ENCODE measurements at places on chromosomes 5 and 9.

GRCh38 chr5:52476346-52476745 is 311.4 kb upstream of the ITGA1 start:
- no peak for DNase-seq

DNA sequence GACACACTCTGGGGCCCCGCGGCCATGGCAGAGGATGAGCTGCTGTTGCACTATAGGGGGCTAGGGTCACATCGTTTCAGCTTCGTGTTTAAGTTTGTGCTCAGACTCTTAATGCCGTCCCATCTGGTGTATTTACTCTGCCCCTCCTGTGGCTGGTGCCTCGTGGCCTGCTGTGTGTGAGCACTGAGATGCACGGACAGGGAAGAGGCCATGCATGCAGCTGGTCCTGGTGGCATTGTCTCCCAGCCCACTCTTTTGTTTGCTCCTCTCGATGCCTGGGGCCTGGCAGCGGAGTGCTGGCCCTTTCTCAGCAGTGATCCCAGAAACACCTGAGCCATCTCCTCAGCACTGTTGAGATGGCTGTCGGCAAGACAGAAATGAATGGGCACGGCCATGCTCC is 30.0 kb upstream of the PHF2 start:
- DNase-seq = no peak

DNA sequence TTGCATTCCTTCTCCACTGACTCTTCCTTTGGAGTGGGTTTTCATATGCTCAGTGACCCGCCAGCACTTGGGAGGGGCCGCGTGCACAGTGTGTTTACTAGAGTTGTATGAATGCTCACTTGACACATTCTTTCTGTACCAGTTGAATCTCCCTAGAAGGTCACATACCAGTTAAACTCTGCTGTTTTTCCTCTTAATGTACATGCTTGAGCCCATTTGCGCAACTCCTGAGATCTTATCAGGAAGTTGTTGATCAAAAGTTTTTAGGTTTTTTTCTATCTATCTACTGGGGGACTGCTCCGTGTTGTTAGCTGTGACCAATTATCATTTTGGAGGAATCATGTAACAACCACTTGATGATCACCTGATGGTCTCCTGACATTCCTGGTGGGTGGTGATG is 392.7 kb downstream of the CDH9 start:
- no peak for DNase-seq

DNA sequence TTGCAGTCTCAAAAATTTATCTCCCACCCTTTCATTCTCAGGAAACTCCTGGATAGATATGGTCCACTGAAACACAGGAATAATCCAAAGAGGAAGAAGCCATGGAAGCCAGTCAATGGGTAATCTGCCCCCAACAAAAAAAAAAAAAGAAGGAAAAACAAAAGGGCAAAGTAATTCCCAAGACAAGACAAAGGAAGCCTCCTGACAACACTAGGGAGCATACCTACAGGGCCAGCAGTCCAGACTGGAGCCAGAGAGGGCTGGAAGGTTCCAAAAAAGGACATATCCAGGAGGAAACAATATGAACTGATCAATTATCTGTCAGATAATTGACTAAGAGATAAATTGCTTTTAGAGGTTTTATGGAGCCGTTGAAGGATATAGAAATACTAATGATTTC is 12.9 kb downstream of the FNIP1 start:
- no peak for DNase-seq

DNA sequence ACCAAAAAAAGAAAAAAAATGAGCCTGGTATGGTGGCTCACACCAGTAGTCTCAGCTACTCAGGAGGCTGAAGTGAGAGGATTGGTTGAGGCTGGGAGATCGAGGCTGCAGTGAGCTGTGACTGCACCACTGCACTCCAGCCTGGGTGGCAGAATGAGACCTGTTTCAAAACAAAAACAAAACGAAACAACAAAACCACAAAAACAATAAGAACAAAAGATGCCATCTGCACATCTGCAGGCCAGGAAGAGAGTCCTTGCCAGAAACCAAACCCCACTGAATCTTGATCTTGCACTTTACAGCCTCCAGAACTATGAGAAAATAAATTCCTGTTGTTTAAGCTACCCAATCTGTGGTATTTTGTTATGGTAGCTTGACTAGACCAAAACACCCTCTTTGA is 207.7 kb downstream of the YTHDC2 start:
- DNase-seq = no peak

DNA sequence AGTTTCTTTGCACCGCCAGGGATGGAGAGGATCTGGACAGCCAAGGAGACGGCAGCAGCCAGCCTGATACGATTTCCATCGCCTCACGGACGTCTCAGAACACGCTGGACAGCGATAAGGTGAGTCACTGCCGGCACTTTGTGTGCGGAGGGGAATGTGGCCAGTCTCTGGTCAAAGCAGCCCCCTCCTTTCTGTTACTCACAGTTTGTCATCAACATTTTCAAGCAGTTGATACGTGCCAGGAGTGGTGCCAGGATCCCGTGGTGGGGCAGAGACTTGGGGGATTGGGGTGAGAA is 175.1 kb upstream of the OTULINL start:
- DNase-seq = no peak

DNA sequence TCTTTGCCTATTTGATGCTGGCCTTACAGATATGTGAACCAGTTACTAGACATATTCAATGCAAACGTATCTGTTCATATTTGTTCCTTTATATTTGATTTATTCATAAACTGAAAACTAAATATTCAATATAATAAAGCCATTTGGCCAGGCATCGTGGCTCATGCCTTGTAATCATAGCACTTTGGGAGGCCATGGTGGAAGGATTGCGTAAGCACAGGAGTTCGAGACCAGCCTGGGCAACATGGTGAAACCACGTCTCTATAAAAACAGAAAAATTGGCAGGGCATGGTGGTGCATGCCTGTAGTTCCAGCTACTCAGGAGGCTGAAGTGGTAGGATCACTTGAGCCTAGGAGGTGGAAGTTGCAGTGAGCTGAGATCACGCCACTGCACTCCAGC is 49.2 kb upstream of the CTNNAL1 start:
- no peak for DNase-seq

GRCh38 chr5:94175912-94176311 is 434.5 kb upstream of the POU5F2 start:
- no peak for DNase-seq

- DNase-seq = no peak
Observed at GRCh38 chr5:13763719-13764118, 180.8 kb downstream of the DNAH5 start.

DNA sequence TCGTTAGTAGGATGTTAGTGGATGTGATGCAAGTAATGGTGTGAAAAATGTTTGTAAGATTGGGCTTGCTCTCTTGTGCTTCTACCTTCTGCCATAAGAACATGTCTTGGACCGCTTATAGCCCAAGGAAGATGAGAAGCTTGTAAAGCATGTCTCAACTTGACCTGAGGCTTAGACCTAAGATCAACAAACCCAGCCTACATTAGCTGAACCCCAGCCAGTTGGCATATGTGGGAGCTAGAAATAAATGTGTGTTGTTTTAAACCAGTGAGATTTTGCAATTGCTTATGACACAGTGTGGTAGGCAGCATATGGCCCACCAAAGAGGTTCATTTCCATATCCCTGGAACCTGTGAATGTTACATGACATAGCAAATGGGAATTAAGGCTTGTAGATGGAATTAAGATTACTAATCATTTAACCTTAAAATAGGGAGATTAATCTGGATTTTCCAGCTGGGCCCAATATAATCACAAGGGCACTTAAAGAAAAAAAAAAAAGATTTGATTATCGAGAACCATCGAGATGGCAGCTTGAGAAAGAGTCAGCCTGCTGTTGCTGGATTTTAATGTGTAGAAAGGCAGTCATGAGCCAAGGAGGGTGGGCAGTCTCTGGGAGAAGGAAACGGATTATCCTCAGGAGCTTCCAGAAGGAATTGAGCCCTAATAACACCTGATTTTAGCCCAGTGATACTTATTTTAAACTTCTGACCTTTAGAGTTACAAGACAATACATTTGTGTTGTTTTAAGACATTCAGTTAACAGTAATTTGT is 27.3 kb upstream of the EDIL3 start:
- no peak for DNase-seq

DNA sequence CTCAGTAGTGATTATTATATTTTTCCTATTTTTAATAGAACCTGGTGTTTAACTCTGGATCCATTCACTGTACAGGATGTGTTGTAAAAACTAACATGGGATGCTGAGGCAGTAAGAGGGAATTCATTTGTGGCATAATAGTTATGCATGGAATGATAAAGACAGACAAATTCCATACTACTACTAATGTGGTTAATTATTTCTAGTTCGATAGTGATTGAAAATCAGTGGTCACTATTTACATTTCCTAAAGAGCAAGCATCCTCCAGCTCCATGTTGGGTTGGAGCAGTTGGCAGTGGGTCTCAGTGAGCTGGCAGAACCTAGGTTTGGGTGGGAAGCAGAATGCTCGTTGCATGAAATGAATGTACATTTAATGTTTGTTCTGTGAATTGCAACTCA is 122.6 kb downstream of the SAXO1 start:
- no peak for DNase-seq

GRCh38 chr9:78029551-78030295 is 1.9 kb downstream of the GNAQ start:
- peak; percentile 12 for DNase-seq

DNA sequence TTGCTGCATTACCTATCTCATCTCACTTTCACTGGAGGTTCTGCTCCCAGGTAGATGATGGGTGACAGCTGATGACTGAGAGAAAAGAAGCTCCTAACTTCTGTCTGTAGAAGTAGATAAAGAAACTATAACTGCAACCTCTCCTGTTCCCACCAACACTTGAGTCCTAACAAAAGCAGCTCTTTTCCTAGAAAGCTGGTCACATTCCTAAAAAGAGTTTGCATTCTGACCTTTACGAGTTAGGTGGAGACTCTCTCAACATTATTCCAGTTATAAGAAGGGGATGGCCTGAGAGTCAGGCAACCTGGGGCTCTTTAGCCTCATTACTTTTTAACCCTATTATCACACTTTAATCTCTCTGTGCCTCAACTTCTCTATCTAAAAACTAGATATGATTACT is 8.9 kb upstream of the PCAT7 start:
- no peak for DNase-seq

GRCh38 chr5:148469501-148469935 is 85.8 kb downstream of the FBXO38 start:
- DNase-seq = no peak

- peak; percentile 28 for DNase-seq
Observed at GRCh38 chr9:101119206-101119819, 90.8 kb downstream of the PLPPR1 start.

GRCh38 chr5:139862313-139862712 is 66.7 kb downstream of the PSD2 start:
- DNase-seq = no peak

GRCh38 chr5:176744584-176744965 is 65.8 kb upstream of the UNC5A start:
- DNase-seq = no peak

- DNase-seq = no peak
Observed at GRCh38 chr9:93978551-93978950, 23.4 kb upstream of the BARX1 start.

DNA sequence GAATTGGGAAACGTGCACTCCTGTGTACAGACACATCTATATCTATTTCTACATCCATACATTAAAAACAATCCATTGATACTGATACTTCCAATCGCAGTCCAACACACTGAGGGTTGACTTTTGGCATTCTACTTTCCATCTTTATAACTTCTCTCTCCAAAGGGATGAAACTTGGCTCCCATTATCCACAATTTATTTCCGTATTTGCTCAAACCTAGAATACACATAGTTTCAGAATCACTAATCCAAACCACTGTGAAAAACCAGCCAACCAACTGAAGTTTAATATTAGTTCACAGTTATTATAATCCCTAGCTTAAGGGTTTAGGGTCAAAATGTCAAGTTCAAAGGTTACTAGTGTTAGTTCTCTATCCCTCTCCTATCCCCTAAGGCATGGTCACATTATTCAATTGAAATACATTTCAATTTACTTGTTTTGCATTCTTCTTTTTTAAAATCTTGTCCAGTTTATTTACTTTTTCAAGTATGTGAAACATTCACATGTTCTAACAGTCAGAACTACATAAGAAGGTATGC is 156.5 kb downstream of the MED27 start:
- no peak for DNase-seq

- DNase-seq = no peak
Observed at GRCh38 chr5:33938507-33938796, 2.3 kb downstream of the RXFP3 start.

- peak; percentile 23 for DNase-seq
Observed at GRCh38 chr5:65742565-65743231, 20.7 kb downstream of the NLN start.

- DNase-seq = no peak
Observed at GRCh38 chr5:107736638-107737037, 65.9 kb upstream of the EFNA5 start.

DNA sequence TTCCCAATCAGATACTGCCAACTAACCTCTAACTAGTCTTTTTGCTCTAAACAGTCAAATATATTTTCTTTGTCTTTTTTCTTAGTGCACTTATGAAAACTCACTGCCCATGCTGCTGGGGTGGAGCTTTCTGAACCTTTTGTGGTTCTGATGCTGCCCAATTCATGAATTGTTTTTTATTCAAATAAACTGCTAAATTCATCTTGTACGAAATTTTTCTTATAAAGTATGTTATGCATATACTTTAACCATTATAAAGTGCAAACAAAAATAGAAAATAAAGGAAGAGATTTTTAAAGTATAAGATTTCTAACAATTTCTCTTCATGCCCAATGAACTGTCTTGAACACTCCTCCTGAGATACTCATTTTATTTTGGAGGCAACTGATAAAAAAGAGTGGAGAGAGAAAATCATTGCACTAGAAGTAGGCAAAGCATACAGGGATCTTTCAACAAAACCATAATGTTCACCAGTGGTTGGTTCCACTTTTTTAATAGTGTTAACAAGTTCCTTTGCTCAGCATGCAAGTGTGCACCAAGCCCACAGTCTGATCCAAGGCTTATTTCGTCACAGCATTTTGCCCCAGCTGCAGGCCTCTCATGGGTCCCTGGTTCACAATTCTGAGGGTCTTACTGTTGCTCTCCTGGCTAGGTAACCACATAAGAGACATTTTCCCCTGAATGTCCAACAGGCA is 6.2 kb upstream of the FYB1 start:
- DNase-seq = no peak

DNA sequence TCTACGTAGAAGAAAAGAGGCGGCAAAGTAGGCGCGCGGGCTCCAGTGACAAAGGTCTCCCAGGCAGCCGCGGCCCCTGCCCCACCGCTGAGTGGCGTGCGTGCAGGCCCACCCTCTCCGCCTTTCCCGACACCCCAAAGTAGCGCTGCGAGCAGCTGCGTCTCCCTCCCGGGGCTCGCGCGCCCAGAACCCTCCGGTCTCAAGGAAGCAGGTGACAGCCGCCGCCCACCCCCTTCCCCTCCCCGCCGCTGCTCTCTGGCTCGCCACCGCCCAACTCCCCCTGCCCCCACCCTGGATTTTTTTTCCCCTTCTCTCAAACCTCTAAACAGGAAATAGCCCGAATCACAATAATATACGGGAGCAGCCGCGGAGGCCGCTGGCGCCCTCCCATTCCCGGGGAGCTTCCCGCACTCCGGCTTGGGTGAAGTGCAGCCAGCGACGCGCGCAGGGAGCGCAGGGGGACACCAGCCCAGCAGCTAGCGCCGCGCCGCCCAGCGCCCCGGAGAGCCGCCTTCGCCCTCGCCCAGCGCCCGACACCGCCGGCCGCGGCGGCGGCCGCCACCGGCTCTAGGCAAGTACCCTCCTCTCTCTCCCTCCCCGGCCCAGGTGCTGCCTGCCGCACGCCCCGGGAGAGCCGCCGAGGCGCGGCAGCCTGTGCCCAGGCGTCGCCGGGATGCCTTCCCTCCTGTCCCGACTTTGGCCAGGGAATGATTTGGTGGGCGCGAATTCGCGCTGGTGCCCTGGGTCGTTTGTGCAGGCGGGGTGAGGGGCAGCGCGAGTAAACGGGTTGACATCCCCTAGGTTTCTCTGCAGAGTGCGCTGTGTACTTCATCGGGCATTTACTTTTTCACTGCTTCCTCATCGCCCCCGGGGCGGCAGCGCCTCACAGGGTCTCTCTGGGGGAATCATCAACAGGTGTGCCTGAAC is 52.7 kb upstream of the TJP2 start:
- DNase-seq = peak; percentile 48
